ENCODE measurements at places on chromosomes 2 and 18.

- DNase-seq, result no peak
These were observed 22.1 kb upstream of the CNOT11 start for GRCh38 chr2:101230541-101231001.

DNA sequence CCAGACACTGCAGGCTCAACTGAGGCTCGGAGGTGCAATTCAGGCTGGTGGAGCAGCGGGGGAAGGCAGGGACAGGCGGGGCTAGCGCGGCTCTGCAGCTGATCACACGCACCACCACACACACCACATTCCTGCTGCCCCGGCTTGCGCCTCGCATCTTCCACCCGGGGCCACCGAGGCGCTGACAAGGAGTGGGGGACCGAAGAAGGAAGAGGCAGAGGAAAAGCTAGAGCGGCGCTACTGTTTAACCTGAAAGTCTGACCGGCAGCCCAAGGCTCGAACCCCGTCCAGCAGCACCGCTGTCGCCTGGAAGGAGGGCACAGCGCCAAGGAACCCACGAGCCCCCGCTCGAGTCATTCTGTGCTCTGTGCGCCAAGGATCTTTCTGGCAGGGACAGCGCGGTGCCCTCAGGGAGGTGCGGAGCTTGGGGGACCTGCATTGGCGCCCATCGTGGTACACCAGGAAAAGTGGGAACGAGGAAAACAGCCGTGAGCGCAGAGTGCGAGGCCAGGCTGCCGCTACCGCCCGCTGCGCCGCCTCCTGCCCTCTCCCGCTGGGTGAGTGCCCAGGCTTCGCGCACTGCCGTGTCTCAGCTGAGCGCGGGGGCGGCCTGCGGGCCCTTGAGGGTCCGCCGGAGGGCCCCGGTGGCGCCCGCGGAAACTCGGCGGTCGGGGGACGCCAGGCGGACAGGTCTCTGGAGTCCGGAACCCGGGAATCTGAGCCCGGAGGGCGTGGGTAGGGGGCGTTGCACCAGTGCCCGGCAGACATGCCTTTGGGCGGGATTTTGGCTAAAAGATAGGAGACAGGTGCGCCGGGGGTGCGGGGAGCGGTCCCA lies 860 bp upstream of the KCNJ3 start:
- DNase-seq, result no peak

- no peak for DNase-seq
These were observed 186.3 kb downstream of the KCNE4 start for GRCh38 chr2:223238301-223238700.

DNA sequence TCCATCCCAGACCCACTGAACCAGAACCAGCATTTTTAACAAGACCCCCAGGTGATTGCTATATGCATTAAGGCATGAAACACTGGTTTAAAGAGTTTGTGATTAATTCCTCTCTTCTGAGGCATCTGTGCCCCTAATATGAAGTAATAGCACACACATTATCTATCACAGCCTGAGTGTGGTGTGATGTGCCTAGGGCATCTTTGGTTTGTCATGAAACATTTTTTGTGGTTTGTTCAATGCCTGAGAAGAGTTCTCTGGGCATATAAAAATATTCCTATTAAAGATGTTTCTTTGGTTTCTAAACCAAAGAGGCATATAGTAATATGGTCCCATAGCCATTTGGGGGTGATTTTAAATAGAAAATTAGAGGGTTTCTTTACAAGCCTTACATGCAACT lies 221.7 kb upstream of the SPOPL start:
- DNase-seq, result no peak

GRCh38 chr2:186498834-186499233 lies 12.8 kb downstream of the ZC3H15 start:
- DNase-seq, result no peak

GRCh38 chr2:149383340-149383739 lies 53.0 kb downstream of the LYPD6 start:
- no peak for DNase-seq
